ENCODE measurements at places on chromosomes 2 and 18.

GRCh38 chr2:66526180-66526579 lies 91.3 kb downstream of the MEIS1 start:
- DNase-seq = no peak

GRCh38 chr18:49814147-49814499 lies 790 bp upstream of the ACAA2 start:
- peak; percentile 13 for DNase-seq

GRCh38 chr2:238505892-238506280 lies 79.2 kb downstream of the ASB1 start:
- DNase-seq = no peak

DNA sequence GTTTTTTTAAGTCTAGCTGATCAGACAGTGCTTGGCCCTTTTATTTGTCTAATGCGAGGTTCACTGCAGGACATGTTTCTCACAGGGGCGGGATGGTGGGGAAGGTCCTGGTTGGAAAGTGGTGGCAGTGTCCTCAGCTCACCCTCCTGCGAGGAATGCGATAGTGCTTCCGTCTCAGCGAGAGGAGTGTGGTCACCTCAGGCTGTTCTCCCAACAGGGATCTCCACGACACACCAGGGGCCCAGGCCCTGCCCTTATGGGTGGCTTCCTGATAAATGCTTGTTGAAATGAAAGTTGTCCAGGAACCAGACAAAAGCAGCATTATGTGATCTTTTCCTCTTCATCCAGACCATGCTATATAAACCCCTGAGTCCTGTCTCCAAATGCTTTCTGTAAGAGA lies 70.1 kb downstream of the BOLA3 start:
- DNase-seq = no peak

DNA sequence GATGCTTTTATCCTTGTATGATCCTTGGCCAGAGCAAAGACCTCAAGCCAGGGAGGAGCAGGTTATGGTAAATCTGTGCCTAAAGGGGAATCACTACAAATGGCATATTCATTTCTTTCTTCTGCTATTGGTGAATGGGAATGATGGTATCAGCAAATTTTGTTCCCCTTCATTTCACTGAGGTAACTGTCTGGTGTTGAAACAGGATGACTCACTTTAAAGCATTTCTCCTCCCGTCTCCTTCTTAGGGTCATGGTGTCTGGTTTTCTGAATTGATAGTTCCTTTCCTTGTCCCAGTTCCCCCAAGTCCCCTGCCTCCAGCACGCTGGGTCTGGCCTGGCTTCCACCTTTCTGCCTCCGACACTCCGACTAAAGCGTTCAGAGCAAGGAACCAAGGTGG lies 109.2 kb downstream of the MREG start:
- no peak for DNase-seq

DNA sequence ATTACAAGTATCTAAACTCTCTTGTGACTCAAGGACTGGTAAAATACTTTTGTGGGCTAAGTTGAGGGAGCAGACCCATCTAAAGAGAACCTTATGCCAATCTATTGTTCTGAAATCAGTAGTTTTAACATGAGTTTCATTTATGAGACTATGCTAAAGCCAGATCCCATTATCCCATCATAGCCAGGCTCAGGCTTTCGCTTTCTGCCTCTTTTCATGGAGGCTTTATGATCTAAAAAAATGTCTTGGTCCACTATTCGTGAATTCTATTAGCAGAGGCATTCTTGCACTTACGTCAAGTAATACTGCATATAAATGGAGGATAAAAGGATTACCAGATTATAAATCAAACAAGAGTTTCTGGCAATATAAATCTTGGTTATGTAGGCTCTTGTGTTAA lies 1636.9 kb upstream of the ACVR2A start:
- no peak for DNase-seq

DNA sequence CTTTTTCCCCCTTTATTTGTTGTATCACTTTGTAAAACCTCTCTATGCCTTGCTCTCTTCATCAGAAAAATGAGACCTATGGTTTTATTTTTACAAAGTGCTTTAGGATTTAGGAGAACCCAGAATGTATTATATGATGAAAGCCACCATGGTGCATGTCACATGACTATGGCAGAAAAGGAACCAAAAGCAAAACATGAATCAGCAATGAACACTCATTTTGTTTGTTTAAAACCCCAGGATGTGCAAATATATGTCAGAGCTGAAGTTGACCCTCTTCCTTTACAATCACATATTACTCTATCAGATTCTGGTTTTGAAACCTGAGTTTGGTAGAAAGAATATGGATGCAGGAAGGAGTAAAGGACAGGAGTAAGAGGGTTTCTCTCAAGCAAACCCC lies 70.0 kb downstream of the FIGN start:
- no peak for DNase-seq

DNA sequence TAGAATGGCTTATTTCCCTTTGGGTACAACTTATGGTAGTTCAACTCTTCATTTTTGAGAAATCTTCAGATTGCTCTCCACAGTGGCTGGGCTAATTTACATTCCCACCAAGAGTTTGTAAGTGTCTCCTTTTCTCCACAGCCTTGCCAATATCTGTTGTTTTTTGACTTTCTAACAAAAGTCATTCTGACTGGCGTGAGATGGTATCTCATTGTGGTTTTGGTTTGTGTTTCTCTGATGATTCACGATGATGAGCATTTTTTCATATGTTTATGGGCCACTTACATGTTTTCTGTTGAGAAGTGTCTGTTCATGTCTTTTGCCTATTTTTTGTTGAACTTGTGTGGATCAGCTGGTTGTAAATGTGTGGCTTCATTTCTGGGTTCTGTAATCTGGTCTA lies 871.0 kb downstream of the EPHA4 start:
- DNase-seq = no peak

DNA sequence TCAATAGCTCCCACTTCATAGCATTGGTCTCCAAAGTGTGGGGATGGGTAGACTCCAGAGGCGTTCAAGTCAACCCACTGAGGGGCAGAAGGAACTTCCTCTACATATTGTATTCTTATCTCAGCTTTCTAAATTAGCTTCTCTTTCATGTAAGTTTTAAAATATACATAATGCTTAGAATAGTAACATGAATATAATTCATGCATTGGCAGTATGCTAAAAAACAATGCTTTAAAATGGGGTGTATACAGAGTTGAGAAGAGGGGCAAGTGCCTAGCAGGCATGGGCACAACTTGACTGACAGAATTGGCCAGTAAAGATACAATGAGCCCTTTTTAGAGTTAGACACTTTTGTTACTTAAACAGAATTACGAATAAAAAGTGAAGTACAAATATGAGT lies 212.2 kb downstream of the ZRANB3 start:
- no peak for DNase-seq

DNA sequence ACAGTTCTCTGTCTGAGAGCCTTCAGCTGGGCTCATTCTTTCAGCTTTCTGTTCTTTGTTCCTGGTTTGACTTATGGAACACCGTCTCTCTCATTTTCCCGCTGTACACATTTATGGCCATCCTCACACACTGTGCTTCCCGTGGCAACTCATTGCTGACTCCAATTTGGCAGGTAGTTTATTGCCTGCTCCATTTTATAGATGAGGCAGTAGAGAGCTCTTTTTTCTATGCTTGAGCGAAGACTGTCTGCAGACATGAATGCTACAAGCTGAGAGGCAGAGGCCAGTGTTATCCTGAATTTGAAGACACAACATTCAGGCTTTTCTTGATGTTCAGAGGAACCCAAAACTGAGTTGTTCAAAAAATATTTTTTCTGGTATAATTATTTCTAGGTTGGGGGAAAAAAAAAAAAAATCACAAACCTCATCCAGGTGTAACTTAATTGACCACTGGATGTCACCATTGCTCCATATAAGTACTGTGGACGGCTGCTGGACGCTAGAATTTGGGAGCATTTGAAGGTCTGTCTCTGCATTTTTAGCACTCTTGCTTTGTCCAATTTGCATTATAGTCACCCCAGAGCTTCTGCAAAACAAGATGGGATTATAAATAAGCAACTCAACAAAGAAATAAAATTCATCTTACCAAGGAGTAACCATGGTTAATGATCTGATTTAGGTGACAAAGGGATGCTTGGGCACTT lies 83.5 kb downstream of the HRH4 start:
- DNase-seq = peak; percentile 23

DNA sequence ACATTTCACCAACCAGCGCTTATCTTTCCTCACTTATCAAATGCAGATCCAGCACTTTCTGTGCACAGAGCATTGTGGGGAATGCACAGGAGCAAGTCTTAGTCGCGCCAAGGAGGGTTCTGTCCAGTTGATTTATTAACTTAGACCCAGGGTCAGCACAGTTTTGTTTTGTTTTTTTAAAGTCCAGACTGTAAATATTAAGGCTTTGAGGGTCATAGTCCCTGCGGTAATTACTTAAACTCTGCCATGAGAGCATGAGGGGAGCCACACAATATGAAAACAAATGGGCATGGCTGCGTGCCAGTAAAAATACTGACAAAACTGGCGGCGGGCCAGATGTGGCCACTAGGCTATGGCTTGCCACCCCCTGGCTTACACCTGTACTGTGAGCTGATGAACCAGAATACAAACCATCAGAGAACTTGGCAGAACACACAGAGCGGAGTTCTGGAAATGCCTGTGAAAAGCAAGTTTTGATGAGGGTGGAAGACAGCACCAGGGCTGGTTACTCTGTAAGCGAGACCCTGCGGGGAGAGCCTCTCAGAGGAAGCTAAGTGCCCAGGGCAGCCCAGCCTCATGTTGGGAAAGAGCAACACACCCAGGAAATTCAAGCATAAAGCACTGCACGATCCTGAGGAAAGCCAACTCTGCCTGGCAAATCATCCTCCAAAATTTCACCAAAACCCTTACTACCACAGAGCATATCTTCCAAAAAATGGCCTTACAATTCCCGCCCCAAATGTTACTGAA lies 43.6 kb downstream of the L3MBTL4 start:
- no peak for DNase-seq

DNA sequence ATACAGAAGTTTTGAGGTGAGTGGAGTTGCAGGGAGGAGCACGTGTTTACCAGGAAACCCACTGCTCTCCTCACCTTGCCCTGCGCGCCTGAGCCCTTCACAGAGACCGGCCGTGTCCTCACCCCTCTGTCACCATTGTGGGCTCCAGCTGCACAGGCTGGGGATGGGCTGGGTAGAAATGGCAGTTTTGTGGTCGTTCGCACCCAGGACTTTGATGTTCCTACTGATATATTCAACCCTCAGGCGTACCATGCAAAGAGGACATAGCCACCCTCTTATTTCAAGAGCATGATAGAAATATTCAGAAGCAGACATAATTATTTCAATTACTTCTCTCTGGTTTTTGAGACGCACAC lies 78.2 kb downstream of the GBX2 start:
- DNase-seq = no peak

- no peak for DNase-seq
Measured at GRCh38 chr2:8285081-8285480, 396.8 kb upstream of the ID2 start.
